ENCODE measurements at places on chromosomes 1 and 21. TPM values are rescaled to one million over a fixed set of nuclear protein-coding genes. Genes with fewer than 3 reads are reported as not detected.

SLC30A10 gene
- total RNA-seq: 0.05 TPM

LRP8 gene
- 38.2 TPM for total RNA-seq

SLAMF9 gene
- total RNA-seq: 0.43 TPM

BMP8A gene
- total RNA-seq: 0.09 TPM

TRABD2B gene
- 4.7 TPM for total RNA-seq

C1orf185 gene
- total RNA-seq: not detected

KMO gene
- 1.1 TPM for total RNA-seq

HTR6 gene
- total RNA-seq: 0.19 TPM

OR2T29 gene
- total RNA-seq: not detected

KIF17 gene
- 1.8 TPM for total RNA-seq

ZMYND12 gene
- 0.39 TPM for total RNA-seq

KRTAP7-1 gene
- total RNA-seq: not detected

ELF3 gene
- total RNA-seq: 101 TPM

GLIS1 gene
- 0.09 TPM for total RNA-seq

NBPF9 gene
- total RNA-seq: 15.0 TPM

DPT gene
- not detected for total RNA-seq

KCNC4 gene
- 2.0 TPM for total RNA-seq

LCK gene
- 0.07 TPM for total RNA-seq

PRRX1 gene
- total RNA-seq: not detected

ADORA1 gene
- 0.55 TPM for total RNA-seq

TMCC2 gene
- total RNA-seq: 1.5 TPM

All from A549 treated with dexamethasone at 1 μM for 4 hours (cell line).